ENCODE measurements at places on chromosomes 3 and 15. TPM values are rescaled to one million over a fixed set of nuclear protein-coding genes. Genes with fewer than 3 reads are reported as not detected.

GRCh38 chr3:195140816-195141793 is 129.9 kb downstream of the XXYLT1 start:
- H3K4me1 ChIP-seq = peaks cover 18% of the 10 kb centered on the region
- H3K4me3 ChIP-seq = no peak overlapping the region
- H3K36me3 ChIP-seq = peaks cover 9% of the 10 kb centered on the region
- H3K27ac ChIP-seq = no peak overlapping the region
- H3K27me3 ChIP-seq = no peaks in the 10 kb centered on the region

GRCh38 chr3:194269610-194270145 is 81.5 kb downstream of the CPN2 start:
- H3K27ac ChIP-seq = no peak overlapping the region
- no peak overlapping the region for H3K4me3 ChIP-seq
- H3K4me1 ChIP-seq = peaks cover 18% of the 10 kb centered on the region
- no peak for DNase-seq
- no peaks in the 10 kb centered on the region for H3K36me3 ChIP-seq

GRCh38 chr3:189372243-189372642 is 200.5 kb downstream of the TPRG1 start:
- no peak overlapping the region for H3K4me3 ChIP-seq
- no peak for DNase-seq
- no peaks in the 10 kb centered on the region for H3K27me3 ChIP-seq
- peaks cover 7% of the 10 kb centered on the region for H3K4me1 ChIP-seq
- H3K27ac ChIP-seq = peak overlapping the region; percentile 77
- H3K36me3 ChIP-seq = no peaks in the 10 kb centered on the region

DNA sequence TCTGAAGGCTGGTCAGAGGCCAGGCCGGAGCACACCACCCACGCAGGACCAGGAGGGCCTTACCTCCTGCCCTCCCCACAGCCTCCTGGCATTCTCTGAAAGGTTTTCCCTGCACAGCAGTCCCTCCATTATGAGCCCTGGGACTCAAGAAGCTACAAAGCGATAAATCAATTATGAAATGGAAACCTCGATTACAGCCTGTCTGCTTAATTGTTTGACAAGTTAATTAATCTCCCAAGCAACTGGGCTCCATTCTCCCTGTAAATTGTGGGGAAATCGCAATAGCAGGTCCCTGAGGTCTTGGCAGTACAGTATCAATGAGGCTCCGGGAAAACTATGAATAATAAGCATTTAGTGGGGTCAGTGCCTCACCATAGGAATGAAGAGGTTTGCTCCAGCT is 683.5 kb downstream of the NTRK3 start:
- peaks cover 27% of the 10 kb centered on the region for H3K4me1 ChIP-seq
- peaks cover 6% of the 10 kb centered on the region for H3K36me3 ChIP-seq
- H3K27me3 ChIP-seq = no peaks in the 10 kb centered on the region

DNA sequence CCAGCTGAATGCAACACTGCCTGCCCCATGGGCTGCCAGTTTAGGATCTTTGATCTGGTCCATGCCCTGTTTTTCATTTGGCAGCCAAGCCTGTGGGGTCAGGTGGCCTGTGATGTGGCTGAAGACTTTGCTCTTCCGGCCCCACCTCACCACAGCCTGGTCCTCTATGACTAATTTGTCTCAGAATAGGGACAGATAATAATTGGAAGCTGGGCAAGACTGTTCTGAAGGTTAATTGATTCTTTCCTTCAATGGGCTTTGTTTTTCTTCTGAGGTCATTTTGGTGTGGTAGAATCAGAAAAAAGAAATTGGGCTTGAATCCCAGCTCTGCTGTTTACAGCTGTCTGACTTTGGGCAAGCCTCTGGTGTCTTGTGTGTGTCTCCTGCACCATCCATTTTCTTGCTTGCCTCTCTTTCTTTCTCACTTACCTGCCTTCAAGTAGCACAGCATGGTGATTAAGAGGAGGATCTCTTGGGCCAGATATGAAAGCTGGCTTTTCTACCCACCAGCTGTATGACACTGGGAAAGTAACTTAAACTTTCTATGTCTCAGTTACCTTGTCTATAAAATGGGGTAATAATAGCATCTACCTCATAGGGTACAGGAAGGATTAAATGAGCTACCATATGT is 24.2 kb downstream of the ABHD2 start:
- peaks cover 20% of the 10 kb centered on the region for H3K4me1 ChIP-seq
- no peaks in the 10 kb centered on the region for H3K27me3 ChIP-seq
- peak; percentile 49 for DNase-seq
- H3K27ac ChIP-seq = peak overlapping the region; percentile 69
- no peak overlapping the region for H3K4me3 ChIP-seq

- no peak overlapping the region for H3K4me3 ChIP-seq
- H3K36me3 ChIP-seq = no peaks in the 10 kb centered on the region
- H3K27me3 ChIP-seq = no peaks in the 10 kb centered on the region
- H3K4me1 ChIP-seq = peaks cover 31% of the 10 kb centered on the region
- peak; percentile 90 for DNase-seq
Observed at GRCh38 chr3:161413127-161413854, 42.0 kb upstream of the SPTSSB start.

DNA sequence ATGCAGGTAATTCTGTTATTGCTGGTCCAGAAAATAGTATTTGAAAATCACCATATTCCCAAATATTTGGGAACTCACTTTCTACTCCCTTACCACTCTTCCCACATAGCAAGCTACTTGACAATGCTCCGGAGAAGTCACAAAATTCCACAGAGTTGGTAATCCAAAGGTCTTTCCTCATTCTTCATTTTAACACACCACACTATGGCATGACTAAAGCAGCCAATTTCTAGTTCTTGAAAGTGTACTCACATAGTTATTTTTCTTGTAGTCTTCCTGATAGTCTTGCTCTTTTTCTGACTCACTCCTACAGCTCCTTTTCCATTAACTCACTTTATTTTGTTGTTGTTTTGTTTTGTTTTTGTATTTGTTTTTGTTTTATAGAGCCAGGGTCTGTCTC is 67.2 kb downstream of the MYO9A start:
- no peak for DNase-seq
- H3K4me3 ChIP-seq = no peak overlapping the region
- peaks cover 7% of the 10 kb centered on the region for H3K36me3 ChIP-seq
- peaks cover 9% of the 10 kb centered on the region for H3K4me1 ChIP-seq
- H3K27me3 ChIP-seq = no peaks in the 10 kb centered on the region

DNA sequence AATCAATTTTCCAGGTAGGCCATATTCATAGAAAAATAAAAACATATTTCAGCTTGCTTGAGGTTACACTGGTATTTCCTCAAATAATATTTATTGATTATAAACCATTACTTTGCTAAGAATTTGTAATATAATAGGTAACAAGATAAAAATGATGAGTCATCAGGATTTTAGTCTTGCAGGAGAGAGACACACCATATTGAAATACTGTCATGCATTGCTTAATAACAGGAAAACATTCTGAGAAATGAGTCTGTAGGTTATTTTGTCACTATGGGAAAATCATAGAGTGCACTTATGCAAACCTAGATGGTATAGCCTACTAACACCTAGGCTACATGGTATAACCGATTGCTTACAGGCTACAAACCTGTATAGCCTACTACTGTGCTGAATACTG is 990.5 kb downstream of the OTOL1 start:
- H3K4me3 ChIP-seq = no peak overlapping the region
- no peaks in the 10 kb centered on the region for H3K27me3 ChIP-seq
- H3K4me1 ChIP-seq = peaks cover 10% of the 10 kb centered on the region
- H3K27ac ChIP-seq = no peak overlapping the region
- DNase-seq = peak; percentile 25

DNA sequence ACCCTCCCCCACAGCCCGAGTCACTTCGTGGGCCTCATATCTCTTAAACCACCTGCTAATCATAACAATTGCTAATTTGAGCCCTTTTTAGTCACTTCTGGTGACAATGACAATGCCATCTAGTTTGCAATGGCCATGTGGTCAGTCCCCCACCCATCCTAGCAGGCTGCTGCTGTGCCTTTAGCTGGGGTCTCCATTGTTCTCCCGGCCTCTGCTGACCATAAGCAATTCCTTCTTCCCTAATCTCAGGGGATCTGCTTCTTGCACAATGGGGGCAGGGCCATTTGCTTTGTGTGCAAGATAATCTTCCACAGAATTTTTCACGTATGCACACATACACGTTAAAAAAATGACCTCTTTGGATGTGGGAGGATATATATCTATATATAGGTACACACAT is 406.1 kb upstream of the ONECUT1 start:
- no peak overlapping the region for H3K27ac ChIP-seq
- H3K36me3 ChIP-seq = no peaks in the 10 kb centered on the region
- no peak overlapping the region for H3K4me3 ChIP-seq
- no peak for DNase-seq
- H3K4me1 ChIP-seq = no peaks in the 10 kb centered on the region

DNA sequence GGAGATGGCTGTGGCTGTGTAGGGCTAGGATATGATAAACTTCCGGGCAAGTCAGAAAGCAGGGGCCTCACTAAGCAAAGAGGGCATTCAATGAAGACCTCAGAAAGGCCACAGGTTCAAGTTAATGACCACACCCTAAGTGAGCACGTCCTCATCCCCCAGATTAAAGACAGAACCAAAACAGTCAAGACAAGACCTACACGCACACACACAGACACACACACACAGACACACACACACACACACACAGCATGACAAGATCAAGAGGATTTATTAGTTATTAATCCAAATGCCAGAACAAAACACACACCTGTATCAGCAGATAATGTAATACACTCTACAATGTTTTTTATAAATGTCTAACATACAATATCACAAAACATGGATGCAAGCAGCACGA is 546.2 kb downstream of the FGF12 start:
- no peaks in the 10 kb centered on the region for H3K4me1 ChIP-seq
- no peak overlapping the region for H3K4me3 ChIP-seq
- no peaks in the 10 kb centered on the region for H3K36me3 ChIP-seq

DNA sequence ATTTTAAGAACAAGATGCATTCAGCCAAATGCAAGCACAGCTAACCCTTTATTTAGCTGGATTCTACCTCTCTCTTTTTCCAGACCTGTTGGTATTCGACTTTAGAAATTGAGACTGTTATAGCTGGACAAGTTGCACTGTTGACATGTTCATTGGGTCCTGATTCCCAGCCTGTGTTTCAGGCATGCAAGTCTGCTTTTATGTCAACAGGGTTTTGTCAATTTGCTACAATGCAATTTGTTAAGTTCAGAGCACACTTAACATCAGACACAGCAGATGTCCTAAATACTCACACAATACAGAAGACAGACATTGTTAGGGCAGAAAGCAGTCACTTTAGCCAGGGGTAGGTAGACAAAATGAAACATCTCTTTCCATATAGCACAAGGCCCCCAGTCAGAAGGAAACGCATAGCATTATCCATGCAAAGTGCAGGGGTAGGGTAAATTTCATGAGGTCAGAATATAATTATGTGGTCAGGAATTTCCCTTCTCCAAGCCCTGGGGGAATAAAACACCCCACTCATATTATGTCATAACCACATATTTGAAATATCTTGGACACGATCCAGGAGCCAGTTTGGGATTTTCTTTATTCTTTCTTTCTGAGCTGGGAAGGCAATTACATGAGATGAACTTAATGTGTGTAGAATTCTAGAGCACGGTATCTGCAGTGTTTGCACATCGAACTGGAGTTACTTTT is 504.1 kb downstream of the NTRK3 start:
- peak; percentile 70 for DNase-seq
- no peak overlapping the region for H3K4me3 ChIP-seq
- H3K27me3 ChIP-seq = no peaks in the 10 kb centered on the region
- peaks cover 15% of the 10 kb centered on the region for H3K4me1 ChIP-seq
- H3K36me3 ChIP-seq = peaks cover 11% of the 10 kb centered on the region

The OSBPL10 gene
- total RNA-seq = 128 TPM

The PLSCR2 gene
- not detected for total RNA-seq

The NDUFB5 gene
- 88.2 TPM for total RNA-seq

The ALG1L2 gene
- not detected for total RNA-seq

The ZMYND10 gene
- 0.68 TPM for total RNA-seq

The HLTF gene
- 21.9 TPM for total RNA-seq

The FOXB1 gene
- total RNA-seq = not detected

The PAK6 gene
- 9.3 TPM for total RNA-seq

Data from MCF 10A (cell line).